ENCODE measurements at places on chromosomes 12 and 14. TPM values are rescaled to one million over a fixed set of nuclear protein-coding genes. Genes with fewer than 3 reads are reported as not detected.

GRCh38 chr12:13147688-13148484 lies 44.4 kb upstream of the GSG1 start:
- DNase-seq, result no peak

DNA sequence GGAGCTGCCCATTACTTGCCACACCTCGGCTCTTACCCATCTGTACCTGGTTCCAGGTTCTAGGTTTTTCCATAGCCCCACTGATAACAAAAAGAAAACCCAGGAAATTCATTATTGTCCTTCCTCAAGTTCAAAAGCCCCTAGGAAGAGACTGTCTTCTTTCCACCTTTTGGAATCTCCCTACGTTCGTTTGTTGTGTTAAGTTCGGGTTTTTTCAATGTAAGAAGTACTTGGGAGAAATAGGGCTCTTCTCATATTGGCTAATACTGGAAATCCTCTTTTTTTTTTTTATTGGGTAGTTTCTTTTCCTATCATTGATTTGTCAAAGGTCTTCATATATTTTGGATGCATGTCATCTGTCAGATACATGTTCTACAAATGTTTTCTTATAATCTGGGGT lies 17.3 kb downstream of the SLC15A5 start:
- no peak for DNase-seq

DNA sequence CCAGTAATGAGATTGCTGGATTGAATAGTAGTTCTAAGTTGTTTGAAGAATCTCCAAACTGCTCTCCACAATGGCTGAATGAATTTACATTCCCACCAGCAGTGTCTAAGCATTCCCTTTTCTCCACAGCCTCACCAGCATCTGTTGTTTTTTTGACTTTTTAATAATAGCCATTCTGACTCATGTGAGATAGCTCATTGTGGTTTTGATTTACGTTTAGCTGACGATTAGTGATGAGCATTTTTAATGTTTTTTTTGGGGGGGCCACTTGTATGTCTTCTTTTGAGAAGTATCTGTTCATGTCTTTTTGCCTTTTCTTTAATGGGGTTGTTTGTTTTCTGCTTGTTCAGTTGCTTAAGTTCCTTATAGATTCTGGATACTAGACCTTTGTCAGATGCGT lies 8.1 kb upstream of the SLC15A5 start:
- DNase-seq, result no peak

- DNase-seq, result no peak
Measured at GRCh38 chr12:29713729-29714128, 70.0 kb downstream of the TMTC1 start.

- no peak for DNase-seq
Measured at GRCh38 chr12:130331146-130331545, 6.5 kb upstream of the PIWIL1 start.

GRCh38 chr12:115752913-115753726 lies 524.4 kb downstream of the MED13L start:
- DNase-seq, result peak; percentile 24

- no peak for DNase-seq
Measured at GRCh38 chr12:76618031-76618430, 58.5 kb upstream of the OSBPL8 start.

DNA sequence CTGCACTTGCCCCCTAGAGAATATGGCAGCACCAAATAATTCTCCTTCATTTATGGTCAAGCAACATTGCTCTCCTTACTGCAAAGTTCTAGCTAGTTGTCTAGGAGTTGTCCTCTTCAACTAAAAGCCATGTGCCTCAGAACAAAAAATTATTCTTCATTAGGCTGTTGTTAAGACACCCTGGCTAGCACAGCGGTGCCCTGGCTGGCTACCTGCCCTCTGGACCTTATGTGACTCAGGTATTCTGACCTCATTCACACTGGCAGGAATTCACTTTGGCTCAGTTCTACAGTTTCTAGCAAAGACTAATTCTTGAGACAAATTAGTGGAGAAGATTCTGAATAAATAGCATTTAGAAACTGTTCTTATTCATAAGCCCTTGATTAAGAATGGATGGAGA lies 224.4 kb upstream of the KRR1 start:
- no peak for DNase-seq

- DNase-seq, result no peak
Measured at GRCh38 chr12:29150462-29150861, 1.4 kb downstream of the FAR2 start.

DNA sequence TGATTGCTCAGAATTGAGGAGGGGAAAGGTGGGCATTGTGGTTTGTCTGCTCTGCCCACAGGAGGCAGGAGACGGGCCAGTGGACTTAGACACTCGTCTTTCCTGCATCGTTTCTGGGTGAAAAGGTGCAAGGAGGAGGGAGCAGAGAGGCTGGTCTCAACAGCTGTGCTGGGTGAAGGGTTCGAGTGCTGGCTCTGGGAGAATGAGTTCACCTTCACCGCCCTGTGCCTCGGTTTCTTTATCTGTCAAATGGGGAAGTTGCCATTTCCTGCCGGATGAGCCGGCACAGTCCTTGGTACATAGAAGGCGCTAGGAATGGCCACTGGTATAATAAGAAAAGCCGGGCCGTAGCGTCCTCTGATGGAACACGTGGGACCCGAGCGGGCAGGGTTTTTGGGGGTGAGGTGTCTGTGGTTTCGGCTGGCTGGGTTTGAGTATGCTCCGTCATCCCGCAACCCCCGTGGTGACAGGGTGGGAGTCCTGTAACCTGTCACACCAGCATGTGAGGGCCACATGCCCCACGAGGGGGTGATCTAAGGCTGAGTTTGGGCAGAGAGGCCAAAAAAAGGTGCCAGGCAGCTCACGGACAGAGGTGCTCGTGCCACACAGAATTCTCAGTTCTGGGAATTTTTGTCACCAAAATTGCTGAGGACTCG lies 7.3 kb downstream of the BCL7A start:
- DNase-seq, result no peak

DNA sequence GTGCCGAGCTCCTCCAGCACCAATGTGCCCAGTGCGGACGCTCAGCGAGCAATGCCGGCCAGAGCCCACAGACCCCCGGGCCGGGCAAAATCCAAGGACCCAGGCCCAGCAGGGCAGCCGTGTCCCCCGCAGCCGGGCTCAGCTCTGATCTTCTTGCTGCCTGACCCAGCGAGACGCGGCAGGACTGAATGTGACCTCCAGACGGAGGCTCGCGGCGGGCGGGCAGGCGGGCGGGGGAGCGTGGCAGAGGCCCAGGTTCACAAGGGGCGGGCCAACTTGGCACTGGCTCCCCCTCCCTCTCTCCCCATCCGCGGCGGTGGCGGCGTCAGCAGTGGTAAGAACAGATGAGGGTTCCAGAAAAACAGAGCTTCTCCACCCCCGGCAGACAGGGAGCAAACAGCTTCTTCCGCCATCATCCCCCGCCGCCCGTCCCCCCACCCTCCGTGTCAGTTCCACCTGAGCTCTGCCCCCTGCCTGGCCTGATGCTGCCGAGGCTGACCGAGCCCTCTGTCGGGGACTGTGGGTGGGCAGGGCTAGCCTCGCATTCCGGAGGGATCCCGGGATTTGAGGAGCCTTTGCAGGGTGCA lies 94.3 kb downstream of the RFLNA start:
- peak; percentile 92 for DNase-seq

GRCh38 chr12:14849661-14850060 lies 6.3 kb upstream of the ART4 start:
- DNase-seq, result no peak

GRCh38 chr12:117054279-117054678 lies 44.9 kb downstream of the TESC start:
- no peak for DNase-seq

GRCh38 chr14:32259368-32260013 lies 56.4 kb upstream of the RNU6-8 start:
- no peak for DNase-seq

DNA sequence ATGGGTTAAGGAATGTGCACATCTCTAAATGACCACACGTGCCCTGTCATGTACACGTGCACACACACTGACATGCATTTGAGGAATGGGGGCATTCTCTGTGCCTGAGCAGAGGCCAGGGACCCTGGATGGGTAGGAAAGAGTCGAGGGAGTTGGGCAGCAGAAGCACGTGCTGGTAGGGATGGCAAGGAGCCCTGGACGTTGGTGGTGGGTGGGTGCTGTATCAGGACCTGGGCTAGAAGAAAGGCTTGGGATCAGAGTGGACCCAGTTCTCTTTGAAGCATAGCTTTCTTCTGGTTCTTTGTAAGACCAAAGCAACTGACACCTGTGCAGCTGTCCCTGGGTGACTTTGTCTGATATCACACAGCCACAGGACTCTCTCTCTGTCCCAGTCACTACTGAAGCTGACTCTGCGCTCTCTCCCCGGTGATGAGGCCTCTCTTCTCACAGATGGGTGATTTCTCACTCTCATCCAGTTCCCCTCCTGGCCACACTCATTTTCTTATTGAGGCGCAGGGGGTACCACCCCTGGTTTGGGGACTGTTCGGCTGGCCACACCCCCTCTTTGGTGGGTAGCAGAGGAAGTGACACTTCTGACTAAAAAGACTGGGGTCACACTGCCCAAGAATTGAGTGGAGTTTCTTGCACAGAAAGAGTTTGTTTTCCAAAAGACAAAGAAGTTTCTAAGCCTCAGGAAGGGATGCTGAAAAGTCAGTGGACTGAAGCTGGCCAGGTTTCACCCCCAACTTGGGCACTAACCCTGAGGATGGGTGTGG lies 171.7 kb upstream of the RTL1 start:
- DNase-seq, result no peak

DNA sequence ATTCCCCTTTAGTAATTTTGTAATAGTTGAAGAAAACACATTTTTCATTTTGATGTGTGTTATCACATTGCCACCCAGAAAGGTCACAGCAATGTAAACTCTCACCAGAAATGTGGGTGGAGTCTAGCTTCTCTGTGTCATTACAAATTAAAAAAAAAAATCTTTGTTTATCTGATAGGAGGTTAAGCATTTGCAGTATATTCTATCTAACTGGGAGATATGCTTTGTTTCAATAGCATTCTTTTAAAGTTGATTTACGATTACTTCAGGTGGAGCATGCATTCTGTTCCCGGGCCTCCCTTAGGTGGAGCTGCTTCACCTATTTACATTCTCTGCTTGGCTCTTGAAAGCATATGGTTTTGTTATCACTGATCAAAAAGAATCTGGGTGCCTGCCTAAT lies 7.8 kb downstream of the ADIPOR2 start:
- no peak for DNase-seq

DNA sequence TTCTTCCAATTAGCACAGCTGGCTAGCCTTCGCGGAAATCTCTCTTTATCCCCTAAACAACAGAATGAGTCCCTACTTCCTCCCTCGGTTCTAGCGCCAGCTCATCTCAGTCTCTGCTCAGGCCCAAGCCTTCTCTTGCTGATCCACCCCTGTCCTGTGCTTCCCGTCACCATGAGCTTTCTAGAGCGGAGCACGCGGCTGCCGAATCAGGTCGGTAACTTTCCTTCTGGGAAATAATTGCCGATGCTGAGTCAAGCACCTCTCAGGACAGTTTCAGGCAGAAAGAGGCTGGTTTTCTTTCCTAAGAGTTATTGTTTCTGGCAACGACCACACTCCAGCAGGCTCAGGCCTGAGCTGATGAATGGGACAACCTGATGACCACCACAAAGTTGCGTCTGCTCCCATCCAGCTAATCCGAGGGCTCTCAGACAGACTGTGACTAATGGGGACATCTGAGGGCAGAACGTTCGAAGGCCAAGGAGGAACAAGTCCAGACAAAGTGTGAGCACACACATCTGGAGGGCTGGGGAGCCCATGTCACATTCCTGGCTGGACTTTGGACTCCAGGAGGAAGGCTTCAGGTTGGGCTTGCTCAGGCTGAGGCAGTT lies 13.6 kb upstream of the GPR68 start:
- peak; percentile 71 for DNase-seq

GRCh38 chr12:54786081-54786480 lies 68.2 kb upstream of the MUCL1 start:
- DNase-seq, result no peak

DNA sequence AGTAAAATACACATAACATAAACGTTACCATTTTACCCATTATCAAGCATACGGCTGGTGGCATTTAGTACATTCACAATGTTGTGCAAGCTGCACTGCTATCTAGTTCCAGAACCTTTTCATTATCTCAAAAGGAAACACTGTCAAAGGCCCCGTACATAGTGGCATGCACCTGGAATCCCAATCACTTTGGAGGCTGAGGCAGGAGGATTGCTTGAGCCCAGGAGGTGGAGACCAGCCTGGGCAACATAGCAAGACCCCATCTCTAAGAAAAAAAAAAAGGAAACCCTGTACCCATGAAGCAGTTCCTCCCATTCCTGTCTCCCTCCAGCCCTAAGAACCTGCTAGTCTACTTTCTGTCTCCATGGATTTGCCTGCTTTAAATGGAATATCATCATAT lies 7.4 kb upstream of the HVCN1 start:
- DNase-seq, result no peak

GRCh38 chr14:92457016-92457565 lies 56.5 kb upstream of the RIN3 start:
- no peak for DNase-seq

DNA sequence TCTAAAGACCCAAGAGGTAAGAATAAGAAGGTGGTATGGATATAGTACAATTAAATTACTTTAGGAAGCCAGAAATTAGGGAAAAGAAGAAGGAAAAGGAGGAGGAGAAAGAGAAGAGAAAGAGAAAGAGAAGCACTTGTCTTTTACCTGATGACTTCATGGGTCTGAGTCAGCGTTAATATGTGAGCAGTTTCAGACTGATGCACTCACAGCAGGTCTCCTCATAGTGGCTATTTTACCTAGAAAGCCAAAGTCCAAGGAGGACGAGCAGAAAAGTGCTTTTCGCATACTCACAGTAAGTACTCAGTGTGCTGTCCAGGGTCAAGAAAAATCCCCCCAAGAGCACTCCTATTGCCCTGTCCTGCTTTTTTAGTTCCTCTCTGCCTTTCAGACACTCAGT lies 222.1 kb downstream of the C12orf42 start:
- no peak for DNase-seq

GRCh38 chr12:98743362-98743953 lies 98.4 kb downstream of the APAF1 start:
- no peak for DNase-seq

GRCh38 chr14:64186231-64187129 lies 107.7 kb downstream of the ESR2 start:
- DNase-seq, result no peak

DNA sequence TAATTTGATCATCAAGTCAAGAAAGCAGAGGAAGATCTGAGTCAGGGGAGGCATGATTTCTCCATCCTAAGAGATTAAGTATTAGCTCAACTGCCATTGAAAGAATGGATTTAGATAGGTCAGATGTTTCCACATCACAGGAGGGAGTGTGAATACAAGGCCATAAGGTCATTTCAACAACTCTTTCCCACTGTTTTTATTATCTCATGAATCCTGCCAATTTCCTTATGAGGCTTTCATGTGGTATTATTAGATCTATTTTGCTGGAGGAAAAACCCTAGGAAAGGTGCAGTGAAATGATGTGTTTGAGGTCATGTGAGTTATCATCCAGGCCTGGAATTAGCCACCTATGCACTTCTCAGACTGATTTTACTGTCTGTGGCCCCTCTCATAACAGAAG lies 269.0 kb downstream of the NOVA1 start:
- no peak for DNase-seq

Gene CLEC4C
- not detected for total RNA-seq

Gene SIX6
- total RNA-seq, result not detected

Gene PIANP
- 0.18 TPM for total RNA-seq

Gene STON2
- total RNA-seq, result 8.5 TPM

Gene WNT1
- not detected for total RNA-seq

Gene DDX47
- total RNA-seq, result 31.6 TPM

Gene HOXC12
- not detected for total RNA-seq

All from left cardiac atrium (tissue), 4 donors.